A549 treated with CORT108297 at 1 μM for 4 hours (cell line): ENCODE measurements at places on chromosomes 12 and 14. TPM values are rescaled to one million over a fixed set of nuclear protein-coding genes. Genes with fewer than 3 reads are reported as not detected.

Gene SLC17A8
- 0.07 TPM in 1 of 5 replicates, not detected in the others for total RNA-seq

Gene ZDHHC22
- total RNA-seq = 0.20 to 0.46 TPM (median 0.34 TPM) in 5 replicates

Gene PRPF39
- total RNA-seq = 18.9 to 23.3 TPM (median 20.6 TPM) in 5 replicates

Gene EXOC3L4
- 1.1 to 2.5 TPM (median 1.9 TPM) in 5 replicates for total RNA-seq

Gene CYP27B1
- 1.2 to 3.7 TPM (median 2.0 TPM) in 5 replicates for total RNA-seq

Gene FZD10
- total RNA-seq = not detected in 5 replicates
